Thymus (tissue), 14 donors: ENCODE measurements at places on chromosomes 5 and 9. TPM values are rescaled to one million over a fixed set of nuclear protein-coding genes. Genes with fewer than 3 reads are reported as not detected.

Gene RAD23B
- total RNA-seq = 40.7 TPM

- no peak for DNase-seq
Observed at GRCh38 chr5:135313946-135314345, 85.1 kb downstream of the MACROH2A1 start.

Gene GNE
- total RNA-seq = 6.0 TPM

- DNase-seq = no peak
Observed at GRCh38 chr9:71931166-71931565, 19.7 kb downstream of the C9orf85 start.

GRCh38 chr9:100437860-100438805 is 11.2 kb downstream of the MSANTD3 start:
- peak; percentile 56 for DNase-seq

Gene NUTM2F
- total RNA-seq = not detected

GRCh38 chr5:118687100-118687499 is 301.2 kb downstream of the DTWD2 start:
- no peak for DNase-seq

Gene SIMC1
- 5.3 TPM for total RNA-seq

Gene ARHGEF39
- total RNA-seq = 3.9 TPM

Gene PCDHB8
- total RNA-seq = 0.05 TPM

Gene URM1
- 46.7 TPM for total RNA-seq

DNA sequence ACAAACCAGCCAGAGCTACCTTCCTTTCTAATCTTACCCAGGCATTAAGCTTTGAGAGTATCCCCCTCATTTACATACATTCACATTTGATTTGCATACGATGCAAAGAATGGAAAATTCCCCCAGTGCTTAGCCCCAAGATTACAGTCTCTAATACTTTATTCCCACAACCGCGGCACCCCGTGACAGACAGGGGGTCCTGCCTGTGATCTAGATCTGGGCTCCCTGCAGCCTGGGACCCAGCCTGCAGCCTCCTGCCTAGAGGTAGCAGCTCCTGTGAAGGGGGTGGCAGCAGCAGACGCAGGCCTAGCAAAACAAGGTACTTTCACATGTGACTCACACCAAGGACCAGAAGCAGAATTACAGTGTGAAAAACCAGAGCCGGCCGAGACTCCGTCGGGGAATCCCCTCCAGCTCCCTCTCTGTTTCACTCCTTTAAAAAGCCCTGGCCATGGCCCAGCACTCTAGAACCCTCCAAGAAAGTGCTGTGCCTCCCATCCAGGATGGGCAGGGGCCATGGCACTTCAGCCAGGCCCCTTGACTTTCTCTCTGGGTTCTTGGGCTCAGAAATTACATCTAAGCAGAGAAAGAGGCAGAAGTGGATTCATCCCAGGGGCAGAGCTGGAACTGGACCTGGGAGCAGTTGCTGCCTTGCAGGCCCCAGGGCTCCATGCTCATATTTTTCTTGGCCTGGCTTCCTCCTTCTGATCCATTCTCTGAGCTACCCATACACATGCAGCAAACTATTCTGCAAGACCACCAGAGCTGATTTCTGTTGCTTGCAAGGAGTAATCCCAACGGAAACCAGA is 14.0 kb upstream of the TCF7 start:
- no peak for DNase-seq

Gene POMT1
- total RNA-seq = 16.8 TPM

- DNase-seq = no peak
Observed at GRCh38 chr5:58346041-58346440, 113.8 kb downstream of the PLK2 start.

DNA sequence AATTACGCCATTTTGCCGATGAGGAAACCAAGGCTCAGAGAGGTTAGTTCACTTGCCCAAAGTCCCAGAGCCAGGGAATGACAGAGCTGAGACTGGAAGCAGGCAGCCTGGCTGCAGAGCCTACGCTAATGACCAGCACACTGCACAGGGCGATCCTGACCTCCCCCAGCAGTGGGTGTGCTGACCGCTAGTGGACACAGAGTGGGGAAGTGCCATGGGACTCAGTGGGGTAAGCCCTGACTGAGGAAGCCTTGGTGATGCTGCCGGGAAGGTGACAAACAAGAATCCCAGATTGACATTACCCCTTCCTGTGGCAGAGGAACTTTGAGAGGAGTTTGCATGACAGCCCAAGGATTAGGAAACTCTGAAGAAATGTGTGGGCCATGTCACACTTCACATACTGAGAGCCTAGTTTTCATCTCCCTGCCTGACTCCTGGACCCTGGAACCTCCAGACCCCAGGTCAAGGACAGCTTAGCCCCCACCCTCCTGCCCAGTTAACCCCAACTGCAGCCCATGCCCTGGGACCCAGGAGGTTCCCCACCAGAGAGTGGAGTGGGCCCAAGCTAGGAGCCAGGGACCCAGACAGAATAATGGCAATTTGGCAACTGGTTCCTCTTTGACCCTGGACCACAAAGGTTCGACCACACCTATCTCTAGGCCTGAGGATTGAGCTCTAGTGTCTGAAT is 19.7 kb upstream of the CSF1R start:
- DNase-seq = no peak
